Mammary epithelial cell (primary cell): ENCODE measurements at places on chromosomes 6 and 20. TPM values are rescaled to one million over a fixed set of nuclear protein-coding genes. Genes with fewer than 3 reads are reported as not detected.

GRCh38 chr6:156901309-156902019, 124.3 kb downstream of the ARID1B start:
- no peak for DNase-seq

GRCh38 chr6:90442366-90442765, 144.5 kb downstream of the MAP3K7 start:
- DNase-seq = no peak

GRCh38 chr20:34110745-34111641, 1.1 kb downstream of the EIF2S2 start:
- peak; percentile 58 for DNase-seq

- no peak for DNase-seq
Observed at GRCh38 chr20:56440346-56441007, 27.9 kb upstream of the RTF2 start.

DNA sequence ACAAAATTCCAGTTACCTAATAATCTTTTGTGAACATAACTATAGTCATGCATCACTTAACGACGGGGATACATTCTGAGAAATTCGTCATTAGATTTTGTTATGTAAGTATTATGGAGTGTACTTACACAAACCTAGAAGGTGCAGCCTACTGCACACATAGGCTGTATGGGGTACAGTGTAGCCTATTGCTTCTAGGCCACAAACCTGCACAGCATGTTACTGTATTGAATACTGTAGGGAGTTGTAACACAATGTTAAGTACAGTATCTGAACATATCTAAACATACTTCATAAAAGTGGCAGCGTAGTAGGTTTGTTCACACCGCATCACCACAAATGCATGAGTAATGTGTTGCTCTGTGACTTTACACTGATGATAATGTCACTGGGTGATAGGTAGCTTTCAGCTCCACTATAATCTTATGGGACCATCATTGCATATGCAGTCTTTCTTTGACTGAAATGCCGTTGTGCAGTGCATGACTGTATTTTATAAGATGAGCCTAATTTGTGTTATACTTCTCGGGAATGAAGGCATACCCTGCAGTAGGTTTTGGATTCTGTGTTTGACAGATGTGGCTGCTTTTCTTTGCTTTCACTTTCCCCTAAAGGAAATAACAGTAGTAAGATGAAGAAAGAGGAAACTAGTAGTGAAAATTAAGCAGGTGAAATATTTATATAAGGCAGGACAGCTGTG, 365.6 kb downstream of the FARS2 start:
- DNase-seq = no peak

GRCh38 chr6:4350567-4351519, 215.5 kb upstream of the ECI2 start:
- DNase-seq = peak; percentile 50

DNA sequence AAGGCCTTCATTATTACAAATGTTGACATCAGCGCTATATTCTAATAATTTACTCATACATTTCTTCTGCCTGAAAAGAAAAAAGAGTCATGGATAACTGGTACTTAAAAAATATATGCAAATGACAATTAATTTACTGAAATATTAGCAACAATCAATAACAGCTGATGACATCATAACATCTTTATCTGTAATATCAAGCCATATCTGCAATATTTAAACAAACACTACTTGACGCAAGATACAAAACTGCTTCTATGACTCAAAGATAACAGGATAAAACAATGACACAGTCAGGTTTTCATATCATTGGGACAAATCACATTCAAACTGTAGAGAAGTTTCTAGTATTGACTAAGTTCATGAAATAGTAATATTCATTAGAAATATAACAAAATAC, 16.5 kb downstream of the HACE1 start:
- DNase-seq = no peak

- DNase-seq = peak; percentile 79
Observed at GRCh38 chr20:10040070-10040975, 5.5 kb downstream of the ANKEF1 start.

GRCh38 chr6:31739639-31740396, at the start of gene MSH5:
Gene MSH5 (plus strand): TSS chr6:31740005. CDS start chr6:31740467, 462 bp downstream.
- peak; percentile 99 for DNase-seq

- DNase-seq = peak; percentile 26
Observed at GRCh38 chr6:111173341-111173740, 86.0 kb downstream of the SLC16A10 start.

- no peak for DNase-seq
Observed at GRCh38 chr20:46575937-46576461, 25.5 kb upstream of the OCSTAMP start.

DNA sequence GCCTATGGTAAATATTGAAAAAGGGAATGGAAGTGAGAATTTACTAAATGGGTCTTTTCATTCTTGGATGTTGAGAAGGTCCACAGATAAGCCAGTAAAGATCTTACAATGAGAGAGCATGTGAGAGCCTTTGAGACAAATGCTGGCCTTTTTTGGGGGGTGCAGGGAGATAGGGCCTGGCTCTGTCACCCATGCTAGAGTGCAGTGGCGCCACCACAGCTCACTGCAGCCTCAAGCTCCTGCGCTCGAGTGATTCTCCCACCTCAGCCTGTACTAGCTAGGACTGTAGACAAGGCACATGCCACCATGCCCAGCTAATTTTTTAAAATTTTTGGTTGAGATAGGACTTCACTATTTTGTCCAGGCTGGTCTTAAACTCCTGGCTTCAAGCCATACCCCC, 63.2 kb upstream of the TMEM181 start:
- no peak for DNase-seq

- DNase-seq = no peak
Observed at GRCh38 chr6:158780246-158780884, 38.8 kb downstream of the EZR start.

- peak; percentile 19 for DNase-seq
Observed at GRCh38 chr20:6942266-6942665, 174.8 kb downstream of the BMP2 start.

GRCh38 chr20:2387180-2387577, 6.5 kb downstream of the TGM6 start:
- no peak for DNase-seq

GRCh38 chr6:166344240-166344639, 1.9 kb upstream of the SFT2D1 start:
- no peak for DNase-seq

DNA sequence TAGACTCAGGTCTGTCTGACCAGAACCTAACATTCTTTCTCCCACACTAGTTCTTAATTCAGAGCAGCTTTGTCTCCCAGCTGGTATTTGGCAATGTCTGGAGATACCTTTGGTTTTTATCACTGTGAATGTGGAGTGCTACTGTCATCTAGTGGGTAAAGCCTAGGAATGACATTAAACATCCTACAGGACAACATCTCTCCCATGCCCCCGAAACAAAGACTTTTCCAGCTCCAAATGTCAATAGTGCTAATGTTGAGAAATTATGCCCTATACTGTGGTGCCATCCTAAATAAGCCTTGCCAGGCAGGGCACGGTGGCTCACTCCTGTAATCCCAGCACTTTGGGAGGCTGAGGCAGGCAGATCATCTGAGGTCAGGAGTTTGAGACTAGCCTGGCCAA, 4.2 kb upstream of the TTPAL start:
- peak; percentile 60 for DNase-seq

- DNase-seq = peak; percentile 57
Observed at GRCh38 chr6:90135667-90136066, 161.0 kb downstream of the BACH2 start.

DNA sequence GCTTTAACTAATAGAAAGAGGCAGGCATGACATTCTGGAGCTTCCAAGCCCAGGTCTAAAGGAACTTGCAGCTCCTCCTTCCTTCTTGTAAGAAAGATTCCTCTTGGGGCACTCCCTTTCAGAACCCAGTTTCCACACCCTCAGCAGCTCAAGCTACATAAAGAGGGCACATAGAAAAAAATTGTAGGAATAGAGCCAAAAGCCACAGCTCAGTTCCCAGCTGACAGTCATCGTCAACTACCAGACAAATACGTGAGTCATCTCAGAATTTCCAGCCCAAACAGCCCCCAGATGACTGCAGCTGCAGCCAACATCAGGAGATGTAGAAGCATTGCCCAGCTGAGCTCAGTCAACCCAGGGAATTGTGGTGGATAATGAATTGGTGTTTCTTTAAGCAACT, 349.8 kb upstream of the ARID1B start:
- DNase-seq = peak; percentile 92

DNA sequence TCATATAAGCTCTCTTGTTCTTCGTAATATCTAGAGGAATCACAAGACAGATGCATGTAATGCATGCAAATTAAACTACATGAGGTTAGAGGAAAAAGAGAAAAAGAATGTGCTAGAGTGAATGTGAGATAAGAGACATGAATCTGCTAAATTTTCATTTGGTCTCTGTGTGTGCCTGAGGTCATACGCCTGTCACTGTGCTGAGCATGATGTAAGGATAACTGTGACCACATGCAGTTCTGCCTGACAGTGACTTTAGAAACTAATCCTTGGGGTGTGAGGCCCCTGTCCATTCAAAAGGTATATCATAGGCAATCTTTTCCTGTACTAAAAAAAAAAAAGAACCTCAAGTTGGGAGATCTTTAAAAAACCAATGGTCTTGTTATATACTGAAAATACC, 70.6 kb downstream of the SHPRH start:
- no peak for DNase-seq

- no peak for DNase-seq
Observed at GRCh38 chr6:52538901-52539354, 37.9 kb downstream of the TRAM2 start.

DNA sequence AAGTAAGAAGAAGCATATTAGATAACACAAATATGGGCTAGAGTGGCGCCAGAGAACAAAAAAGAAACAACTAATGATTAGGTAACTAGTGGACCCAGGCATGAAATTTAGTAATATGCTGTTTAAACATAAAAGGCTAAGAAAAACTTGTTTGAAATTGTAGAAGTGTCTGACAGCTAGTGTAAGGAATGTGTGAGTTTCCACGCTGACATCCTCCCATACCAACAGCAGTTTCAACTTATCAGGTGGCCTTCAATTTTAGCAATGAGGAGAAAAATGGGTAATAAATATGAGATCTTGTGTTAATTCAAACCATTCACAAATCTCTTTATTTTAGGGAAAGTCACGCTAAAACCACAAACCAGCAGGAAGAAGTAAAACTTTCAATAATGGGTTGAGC, 440.2 kb upstream of the FLRT3 start:
- DNase-seq = peak; percentile 51

DNA sequence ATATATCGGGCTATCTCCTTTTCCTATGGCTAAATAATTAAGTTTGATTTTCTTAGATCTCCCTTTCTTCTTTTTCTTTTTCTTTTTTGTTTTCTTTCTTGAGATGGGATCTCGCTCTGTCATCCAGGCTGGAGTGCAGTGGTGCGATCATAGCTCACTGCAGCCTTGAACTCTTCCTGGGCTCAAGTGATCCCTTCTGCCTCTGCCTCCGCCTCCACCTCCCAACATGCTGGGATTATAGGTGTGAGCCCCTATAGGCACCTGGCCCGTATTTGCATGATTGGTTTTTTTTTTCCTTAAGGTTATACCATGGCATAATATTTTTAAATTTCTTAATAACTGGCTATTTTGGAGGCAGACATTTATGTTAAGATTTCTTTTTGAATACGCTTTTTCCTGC, 106.3 kb downstream of the SCAF8 start:
- DNase-seq = no peak

ZC3H12D gene
- 0.01 TPM for polyA plus RNA-seq

TMEM170B gene
- polyA plus RNA-seq = 0.01 TPM

TMEM63B gene
- polyA plus RNA-seq = 141 TPM

FARS2 gene
- 21.8 TPM for polyA plus RNA-seq

FAM184A gene
- polyA plus RNA-seq = 0.02 TPM

DDX39B gene
- polyA plus RNA-seq = 675 TPM

AGER gene
- 1.8 TPM for polyA plus RNA-seq

BRPF3 gene
- polyA plus RNA-seq = 6.2 TPM

MEP1A gene
- 0.12 TPM for polyA plus RNA-seq

SPATS1 gene
- not detected for polyA plus RNA-seq
